Stimulated activated naive CD4-positive, alpha-beta T cell (primary cell): ENCODE measurements at places on chromosomes 11 and 22.
A peak's percentile ranks its signal among the peaks of the same experiment; 100 is the strongest.

DNA sequence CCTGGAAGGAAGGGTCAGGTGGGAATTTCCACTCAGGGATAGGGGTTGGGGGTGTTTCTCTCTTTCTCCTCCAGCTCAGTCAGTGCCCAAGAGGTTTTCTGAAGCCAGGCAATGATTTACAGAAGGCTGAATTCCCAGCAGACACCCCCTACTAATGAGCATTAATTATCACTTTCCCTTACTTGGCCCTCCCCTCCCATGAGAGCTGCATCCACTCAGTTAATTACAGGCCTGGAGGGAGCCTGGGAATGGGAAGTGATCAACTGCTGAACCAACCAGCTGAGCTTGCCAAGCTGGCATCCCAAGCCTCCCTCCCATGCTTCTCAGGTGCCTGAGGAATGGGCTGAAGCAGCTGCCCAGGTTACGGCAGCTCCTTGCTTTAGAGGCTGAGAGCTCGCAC is 992 bp downstream of the LGALS12 start:
- DNase-seq: no peak

- no peak for DNase-seq
Measured at GRCh38 chr11:107655602-107656001, 56.3 kb downstream of the SLN start.

GRCh38 chr11:134544095-134544815 is 132.2 kb upstream of the B3GAT1 start:
- DNase-seq: no peak

GRCh38 chr22:23749841-23750301 is 1.0 kb downstream of the ZNF70 start:
- no peak for DNase-seq

DNA sequence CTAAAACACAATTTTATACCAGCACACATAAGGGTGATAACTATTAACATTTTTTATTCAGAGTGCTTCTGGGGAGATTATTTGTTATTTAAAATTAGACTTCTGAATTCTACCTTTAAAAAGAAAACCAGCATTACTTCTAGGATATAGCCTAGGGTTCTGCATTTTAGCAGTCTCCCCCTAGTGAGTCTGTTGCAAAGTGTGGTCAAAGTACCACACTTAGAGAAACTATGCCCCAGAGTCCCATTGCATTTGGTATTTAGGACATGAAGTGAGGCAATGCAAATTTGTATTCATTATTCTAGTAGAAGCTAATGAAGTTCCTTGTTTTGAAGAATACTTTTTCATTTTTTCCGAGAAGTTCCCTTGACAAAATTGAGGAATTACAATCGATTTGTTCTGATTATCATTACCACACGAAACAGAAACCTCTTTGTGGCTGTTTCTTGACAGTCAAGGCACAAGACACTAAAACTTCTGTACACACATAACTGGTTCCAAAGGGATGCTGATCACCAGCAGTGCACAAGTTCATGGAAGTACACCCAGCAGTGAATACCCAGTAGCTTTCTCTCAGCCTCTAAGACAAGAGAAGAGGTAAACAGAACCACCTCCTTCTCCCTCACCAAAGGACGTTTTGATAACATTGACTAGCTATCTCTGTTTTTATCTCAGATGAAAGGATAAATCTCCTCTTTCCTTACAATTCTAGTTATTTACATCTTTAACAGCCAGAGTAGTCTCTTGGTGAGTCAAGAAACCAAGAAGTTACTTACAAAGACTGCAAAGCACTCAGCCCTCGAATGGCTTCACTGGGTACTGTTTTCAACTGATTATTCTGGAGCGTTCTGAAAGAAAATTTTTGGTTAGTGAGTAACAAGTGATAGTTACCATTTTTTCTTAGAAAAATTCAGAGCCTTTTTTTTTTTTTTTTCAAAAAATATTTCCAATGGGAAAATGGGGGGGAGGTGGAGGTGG is 27.6 kb upstream of the CCDC34 start:
- DNase-seq: no peak

DNA sequence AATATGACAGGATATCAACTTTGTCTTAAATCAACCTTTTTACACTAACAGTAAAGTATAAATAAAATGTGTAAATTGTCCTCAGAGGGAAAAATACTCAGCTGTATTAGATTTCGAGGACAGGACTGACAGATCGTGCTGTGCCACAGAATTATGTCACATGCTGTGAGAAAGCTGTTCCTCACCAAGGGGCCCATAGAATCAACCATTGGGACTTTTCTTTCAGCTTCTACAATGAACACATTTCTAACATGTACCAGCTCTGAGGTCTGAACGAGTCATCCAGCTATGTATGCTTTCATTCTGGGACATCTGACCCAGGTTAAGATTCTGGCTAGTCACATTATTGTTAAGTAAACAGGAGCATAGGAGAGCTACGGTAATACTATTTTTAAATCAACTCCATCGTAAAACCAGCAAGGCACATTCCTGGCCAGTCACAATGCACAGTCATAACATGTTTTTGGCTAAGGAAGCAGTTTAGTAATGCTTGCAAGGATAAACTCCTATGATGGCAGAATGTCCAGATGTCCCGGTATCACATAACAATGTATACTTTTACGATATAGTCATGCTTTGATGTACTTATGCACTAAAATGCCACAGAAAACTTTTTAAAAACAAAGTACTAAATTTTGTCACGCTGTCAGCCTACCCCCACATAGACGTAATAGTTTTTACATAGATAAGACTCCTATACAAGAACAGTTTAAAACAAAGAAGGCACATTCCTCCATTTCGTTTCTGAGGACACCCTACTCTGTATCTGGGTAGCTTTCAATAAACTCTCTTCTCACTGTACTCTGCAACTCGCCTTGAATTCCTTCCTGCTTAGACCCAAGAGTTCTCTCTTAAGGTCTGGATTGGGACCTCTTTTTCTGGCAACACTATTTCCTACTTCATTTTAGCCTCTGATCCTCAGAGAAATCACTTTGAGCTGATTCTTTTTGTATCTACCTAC is 27.4 kb downstream of the ZNF214 start:
- DNase-seq: no peak

GRCh38 chr22:27580311-27580897 is 221.2 kb downstream of the MN1 start:
- DNase-seq: no peak

DNA sequence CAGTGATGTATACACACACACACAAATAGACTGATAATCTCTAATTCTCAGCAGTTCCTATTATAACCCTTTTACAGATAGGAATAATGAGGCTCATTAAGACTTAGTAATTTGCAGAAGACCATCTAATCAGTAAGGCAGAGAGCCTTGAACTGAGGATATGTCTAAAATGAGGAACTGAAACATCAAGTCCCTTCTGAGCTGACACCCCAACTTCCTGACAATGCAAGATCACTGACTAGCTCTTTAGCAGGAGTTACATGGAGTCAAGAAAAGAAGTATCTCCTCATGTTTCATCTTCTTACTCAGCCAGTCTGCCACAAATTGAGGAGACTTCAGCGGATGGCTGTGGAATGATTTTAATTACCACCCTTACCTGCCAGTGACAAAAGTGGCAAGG is 193.0 kb downstream of the MSANTD4 start:
- DNase-seq: no peak

DNA sequence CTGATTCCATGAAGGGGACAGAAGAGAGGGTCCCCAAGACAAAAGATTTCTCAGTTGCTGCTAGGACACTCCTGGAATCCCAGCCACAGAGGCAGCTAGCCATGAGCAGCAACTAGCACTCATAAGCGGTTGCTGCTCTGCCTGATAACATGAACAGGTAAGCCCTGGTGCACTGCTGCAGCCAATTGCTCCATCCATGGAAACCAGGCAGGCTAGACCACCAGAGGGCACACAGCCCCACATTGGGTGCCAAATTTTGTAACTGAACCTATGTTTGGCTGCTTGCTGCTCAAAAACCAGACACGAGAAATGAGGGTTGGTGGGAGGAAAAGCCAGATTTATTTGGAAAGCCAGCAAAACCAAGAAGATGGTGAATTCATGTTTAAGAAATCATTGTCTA is 21.9 kb upstream of the QSER1 start:
- peak; percentile 8 for DNase-seq

- DNase-seq: no peak
Measured at GRCh38 chr22:35411102-35411501, 11.2 kb downstream of the MCM5 start.

GRCh38 chr11:19872512-19873145 is 160.0 kb downstream of the NAV2 start:
- no peak for DNase-seq

GRCh38 chr11:15180212-15180792 is 65.6 kb downstream of the INSC start:
- no peak for DNase-seq

DNA sequence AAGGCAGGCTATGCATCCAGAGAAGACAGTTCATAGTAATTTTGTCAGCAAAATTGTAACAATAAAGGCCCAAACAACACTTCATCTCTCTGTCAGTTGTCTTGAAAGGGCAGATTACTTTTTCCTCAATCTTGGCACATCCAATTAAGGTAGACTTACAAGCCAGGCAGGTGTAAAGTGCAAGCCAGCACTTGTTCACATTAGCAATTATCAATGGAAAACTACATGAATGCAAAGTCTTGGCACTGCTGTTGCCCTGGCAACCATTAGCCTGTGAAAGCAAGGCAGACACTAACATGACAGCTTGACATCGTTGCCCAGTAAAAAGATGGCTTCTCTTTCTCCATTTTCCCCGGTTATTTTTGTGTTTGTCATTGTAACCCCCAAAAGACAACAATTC is 677.2 kb upstream of the TENM4 start:
- no peak for DNase-seq

GRCh38 chr11:73958521-73959141 is 7.8 kb downstream of the DNAJB13 start:
- DNase-seq: no peak

DNA sequence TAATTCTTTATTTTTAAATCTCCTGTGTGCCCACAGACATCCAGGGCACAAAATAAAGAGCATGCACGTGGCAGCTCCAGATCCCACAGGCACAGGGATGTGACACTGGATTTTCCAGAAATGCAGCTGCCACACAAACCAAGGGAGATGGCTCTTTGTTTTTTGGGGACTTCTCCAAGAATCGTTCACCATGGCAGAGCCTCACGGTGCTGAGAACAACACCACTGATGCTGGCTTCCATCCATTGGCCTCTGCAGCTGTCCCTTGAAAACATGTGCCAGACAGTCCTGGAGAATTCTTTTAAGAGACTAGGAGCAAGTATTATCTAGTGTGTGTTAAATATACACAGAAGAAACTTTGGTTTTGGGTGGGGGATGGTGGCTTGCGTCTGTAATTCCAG is 108.4 kb upstream of the SLC22A12 start:
- no peak for DNase-seq
